ENCODE measurements at places on chromosomes 3 and 15.

DNA sequence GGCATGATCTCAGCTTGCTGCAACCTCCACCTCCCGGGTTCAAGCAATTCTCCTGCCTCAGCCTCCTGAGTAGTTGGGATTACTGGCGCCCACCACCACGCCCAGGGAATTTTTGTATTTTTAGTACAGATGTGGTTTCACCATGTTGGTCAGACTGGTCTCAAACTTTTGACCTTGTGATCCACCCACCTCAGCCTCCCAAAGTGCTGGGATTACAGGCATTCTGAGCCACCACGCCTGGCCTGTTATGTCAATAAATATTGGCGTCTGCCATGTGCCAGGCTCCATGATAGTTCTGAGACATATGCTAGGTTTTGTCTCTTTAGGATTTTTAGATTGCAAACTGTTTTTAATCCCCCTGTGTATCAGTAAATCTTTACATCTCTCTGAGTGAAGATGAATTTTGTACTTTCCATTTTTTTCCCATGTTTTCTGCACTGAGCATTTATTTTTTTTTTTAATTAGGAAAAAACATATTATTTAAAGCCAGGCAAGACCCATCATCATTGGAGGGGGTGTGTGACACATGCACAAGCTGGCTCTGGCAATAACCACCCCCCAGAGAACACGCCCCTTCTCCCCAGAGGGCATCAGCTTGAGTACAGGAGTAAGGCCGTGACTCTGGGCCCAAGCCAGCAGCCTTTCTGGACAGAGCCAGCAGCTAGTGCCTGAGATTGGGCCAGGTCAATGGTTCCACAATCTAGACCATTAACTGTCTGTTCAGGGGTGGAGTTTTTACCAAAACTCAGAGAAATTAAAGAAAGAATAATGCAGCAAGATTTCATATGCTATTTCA, 51.0 kb upstream of the ATP1B3 start:
- no peak for DNase-seq

GRCh38 chr15:71791975-71792374, 18.4 kb upstream of the NR2E3 start:
- DNase-seq, result no peak

DNA sequence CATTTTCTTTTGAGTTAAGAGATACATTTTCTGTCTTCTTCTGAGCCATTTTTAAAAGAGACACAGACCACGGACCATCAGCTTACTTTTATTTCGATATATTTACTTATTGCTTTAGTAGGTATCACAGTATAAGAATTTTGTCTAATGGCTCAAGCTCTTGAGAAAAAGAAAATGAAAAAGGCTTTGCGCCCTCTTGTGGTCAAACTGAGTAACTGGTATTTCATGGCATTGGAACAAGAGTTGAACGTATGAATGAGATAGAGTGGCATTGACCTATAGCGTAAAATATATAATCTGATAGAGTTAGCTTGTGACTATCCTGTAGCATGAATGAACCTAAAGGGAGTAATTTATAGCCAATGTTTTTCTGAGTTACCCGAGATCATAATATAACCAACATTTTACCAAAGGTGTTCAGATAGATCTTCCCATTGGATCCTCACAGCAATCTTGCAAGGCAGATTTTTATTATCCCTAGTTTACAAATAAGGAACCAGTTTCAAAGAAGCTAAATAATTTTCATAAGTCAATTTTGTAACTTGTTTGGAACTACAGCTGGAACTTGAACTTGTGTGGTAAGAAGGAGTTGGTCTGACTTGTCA, 154.6 kb downstream of the POLR2M start:
- no peak for DNase-seq

DNA sequence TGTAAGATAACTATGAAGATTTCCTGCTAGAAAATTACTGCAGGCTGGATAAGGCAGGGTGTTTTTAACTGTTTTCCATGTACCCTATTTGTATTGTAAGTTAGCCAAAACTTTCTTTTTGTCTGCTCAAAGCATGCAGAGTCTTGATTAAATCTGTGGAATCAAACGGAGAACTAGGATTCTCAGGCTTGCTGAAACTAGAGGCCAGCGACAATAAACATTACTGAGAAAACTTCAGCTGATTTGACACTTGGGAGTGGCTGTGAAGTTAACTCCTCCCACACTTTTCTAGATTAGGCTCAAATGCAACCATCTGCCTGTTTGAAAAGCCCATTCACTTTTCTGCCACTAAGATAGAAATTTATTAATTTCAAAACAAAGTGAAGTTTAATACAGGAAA, 153.2 kb upstream of the FRMD4B start:
- no peak for DNase-seq

GRCh38 chr3:20769430-20769829, 583.4 kb upstream of the SGO1 start:
- DNase-seq, result no peak

Measured in GM18507 (cell line).